ENCODE measurements at places on chromosomes 7 and 10. TPM values are rescaled to one million over a fixed set of nuclear protein-coding genes. Genes with fewer than 3 reads are reported as not detected.

Gene NPC1L1
- 0.40 TPM for polyA plus RNA-seq

Gene MAT1A
- 0.53 TPM for polyA plus RNA-seq

Gene CNPY1
- not detected for polyA plus RNA-seq

Gene ZCWPW1
- polyA plus RNA-seq = 8.8 TPM

Gene LEP
- 0.13 TPM for polyA plus RNA-seq

Gene OR2A5
- polyA plus RNA-seq = 0.06 TPM

Gene RGR
- polyA plus RNA-seq = not detected

Gene THSD7A
- 15.0 TPM for polyA plus RNA-seq

Gene CHST15
- polyA plus RNA-seq = 17.0 TPM

Gene PHYH
- polyA plus RNA-seq = 28.0 TPM

Gene CLCN1
- polyA plus RNA-seq = not detected

Gene LIPN
- polyA plus RNA-seq = not detected

Gene PDE6C
- polyA plus RNA-seq = 1.3 TPM

Gene EVX1
- polyA plus RNA-seq = not detected

Gene NKX6-2
- 5.9 TPM for polyA plus RNA-seq

DNA sequence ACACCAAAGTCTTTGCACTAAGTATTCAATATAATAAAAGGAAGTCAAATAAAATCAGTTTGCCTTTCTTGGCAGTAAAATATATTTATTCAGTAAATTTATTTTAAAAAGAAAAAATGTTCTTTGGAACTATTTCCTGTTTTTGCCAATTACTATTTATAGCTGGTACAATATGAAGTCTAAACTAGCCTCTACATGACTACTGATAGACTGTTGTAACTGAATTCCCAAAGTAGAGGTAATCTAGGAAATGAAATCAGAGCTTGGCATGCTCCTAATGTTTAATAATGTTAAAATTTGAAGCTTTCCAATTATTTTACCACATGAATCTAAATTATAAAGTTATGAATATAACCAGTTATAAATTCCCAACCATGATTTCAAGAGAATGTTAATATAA is 385.5 kb downstream of the SEMA3D start:
- no peak for DNase-seq

DNA sequence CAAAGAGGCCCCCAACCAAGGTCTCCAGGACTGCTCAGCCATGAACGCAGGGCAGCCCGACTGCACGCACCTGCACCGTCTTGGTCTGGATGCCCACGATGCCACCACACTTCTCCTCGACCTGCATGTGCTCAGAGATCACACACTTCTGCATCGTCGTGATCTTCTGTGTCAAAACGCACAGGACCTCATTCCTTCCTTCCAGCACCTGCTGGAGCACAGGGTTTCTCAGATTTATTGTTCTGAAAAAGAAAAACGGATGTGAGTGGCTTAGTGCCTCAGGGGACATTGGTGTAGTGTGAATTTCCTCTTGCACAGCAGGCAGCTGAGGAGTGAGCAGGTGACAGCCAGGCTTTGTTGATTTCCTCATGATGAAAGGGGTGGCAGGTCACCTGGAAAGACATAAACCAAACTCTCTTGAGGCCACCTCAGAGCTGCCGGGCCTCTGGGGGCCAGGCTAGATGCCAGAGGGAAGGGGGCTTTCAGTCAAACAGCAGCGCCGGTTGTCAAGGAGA is 38.2 kb downstream of the GSDME start:
- peak; percentile 47 for DNase-seq

DNA sequence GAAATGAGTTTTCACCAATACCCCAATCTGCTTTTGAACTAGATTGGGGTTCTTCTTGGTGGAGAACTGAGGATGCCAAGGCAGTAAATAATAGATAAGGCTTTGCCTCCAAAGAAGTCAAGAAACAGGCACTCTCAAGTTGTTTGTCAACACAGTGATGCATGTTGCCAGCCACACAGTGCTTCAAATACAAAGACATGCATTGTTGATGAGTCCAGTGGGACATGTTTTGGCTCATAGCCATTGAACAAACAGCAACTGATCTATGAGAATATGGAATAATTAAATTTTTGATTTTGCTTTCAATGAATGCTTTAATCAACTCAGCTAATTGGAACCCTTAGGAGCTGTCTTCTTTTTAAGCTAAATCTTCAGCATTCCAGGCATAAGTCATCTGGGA is 346.4 kb downstream of the THSD7A start:
- no peak for DNase-seq

DNA sequence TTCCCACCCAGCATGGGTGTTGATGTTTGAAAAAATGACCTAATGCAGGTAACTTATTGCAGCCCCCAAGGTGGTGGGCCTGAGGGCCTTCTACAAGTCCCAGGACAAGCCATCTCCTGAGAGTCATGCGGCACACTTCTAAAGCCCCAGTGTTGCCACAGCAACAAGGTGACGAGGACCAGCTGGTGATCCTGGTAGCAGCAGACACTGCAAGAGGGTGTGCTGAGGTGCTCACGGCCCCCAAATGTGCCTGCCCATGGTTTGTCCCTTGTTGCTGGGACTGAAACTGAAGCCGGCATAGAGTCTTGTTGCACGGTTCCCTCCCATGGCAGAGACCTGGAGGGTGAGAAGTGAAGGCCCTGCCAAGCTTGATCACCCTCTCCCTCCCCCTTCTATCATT is 333.2 kb upstream of the MGMT start:
- no peak for DNase-seq

GRCh38 chr10:90741926-90742565 is 115.8 kb downstream of the HTR7 start:
- no peak for DNase-seq

GRCh38 chr10:99769706-99770105 is 12.7 kb upstream of the ABCC2 start:
- DNase-seq = no peak

DNA sequence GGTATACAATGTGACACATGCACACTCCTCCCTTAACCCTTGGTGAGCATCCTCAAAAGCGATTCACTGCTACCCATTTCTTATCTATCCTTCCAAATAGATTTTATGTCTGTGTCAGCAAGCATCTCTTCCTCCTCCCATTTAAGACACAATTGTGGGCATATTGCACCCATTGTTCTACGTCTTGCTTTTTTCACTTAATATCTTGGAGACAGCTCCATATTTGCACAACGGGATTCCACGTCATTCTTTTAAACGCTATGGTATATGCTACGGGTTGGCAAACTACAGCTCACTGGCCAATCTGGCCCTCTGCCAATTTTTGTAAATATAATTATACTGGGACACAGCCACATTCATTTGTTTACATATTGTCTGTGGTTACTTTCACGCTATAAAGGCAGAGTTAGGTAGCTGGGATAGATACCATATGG is 88.6 kb downstream of the RNF216 start:
- DNase-seq = no peak

DNA sequence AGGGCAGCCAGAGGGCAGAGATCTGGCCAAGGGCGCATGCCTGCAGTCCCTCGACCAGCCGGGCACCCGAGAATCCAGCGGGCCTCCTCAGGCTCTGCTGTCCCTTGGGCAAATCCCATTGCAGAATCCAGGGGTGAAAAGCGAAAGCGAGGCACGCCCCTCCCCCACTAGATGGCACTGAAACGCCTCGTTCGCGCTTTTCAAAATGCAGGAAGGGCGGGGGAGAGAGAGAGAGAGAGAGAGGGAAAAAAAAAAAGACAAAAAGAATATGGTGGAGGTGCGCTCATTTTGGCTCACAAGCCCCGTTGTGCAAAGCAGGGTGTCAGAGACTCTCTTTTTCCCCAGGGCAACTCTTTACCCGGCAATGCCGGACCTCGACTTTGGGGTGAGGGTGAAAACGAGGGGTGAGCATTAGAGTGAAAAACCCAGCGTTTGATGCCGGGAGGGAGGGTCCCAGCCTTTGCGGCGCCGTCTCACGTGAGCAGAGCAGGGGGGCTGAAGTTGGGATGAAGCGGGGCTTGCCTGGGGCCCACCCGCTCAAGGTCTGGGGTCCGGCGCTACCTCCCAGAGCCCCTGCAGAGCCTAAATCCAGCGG is 2.5 kb upstream of the TMEM178B start:
- peak; percentile 59 for DNase-seq

GRCh38 chr10:1464881-1465417 is 272.4 kb downstream of the ADARB2 start:
- no peak for DNase-seq

GRCh38 chr7:107687656-107688055 is 27.0 kb downstream of the SLC26A4 start:
- no peak for DNase-seq

GRCh38 chr10:11680496-11680895 is 61.7 kb upstream of the ECHDC3 start:
- no peak for DNase-seq

GRCh38 chr7:23246555-23246954 is at the start of gene GPNMB:
Gene GPNMB, plus strand, starts transcription at chr7:23246775. Its CDS starts 83 bp downstream, at chr7:23246858.
- DNase-seq = no peak

GRCh38 chr7:84202855-84203254 is 8.3 kb upstream of the SEMA3A start:
- no peak for DNase-seq

DNA sequence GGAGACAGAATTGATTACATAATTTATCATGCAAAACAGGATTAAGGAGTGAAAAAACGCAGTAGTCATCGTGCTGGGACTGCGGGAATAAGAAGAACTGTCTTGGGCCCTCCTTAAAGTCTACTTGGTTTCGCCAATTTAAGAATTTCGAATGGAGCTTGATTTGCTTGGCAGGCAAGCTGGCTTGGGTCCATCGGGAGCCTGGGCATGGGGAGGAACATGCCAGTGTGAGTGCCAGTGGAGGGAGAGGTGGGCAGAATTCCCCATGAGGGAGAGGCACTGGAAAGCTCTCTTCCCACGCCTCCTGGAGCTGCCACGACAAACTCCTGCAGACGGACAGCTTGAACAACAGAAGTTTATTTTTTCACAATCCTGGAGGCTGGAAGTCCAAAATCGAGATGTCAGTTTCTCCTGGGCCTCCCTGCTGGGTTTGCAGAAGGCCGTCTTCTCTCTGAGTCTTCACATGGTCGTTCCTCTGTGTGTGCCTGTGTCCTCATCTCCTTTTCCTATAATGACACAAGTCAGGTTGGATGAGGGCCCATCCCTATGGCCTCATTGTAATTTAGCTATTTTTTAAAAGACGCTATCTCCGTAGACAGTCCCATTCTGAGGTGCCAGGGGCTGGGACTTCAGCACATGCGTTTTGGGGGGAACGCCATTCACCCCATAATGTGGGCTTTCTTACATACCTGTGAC is 528.7 kb upstream of the DPP6 start:
- no peak for DNase-seq

DNA sequence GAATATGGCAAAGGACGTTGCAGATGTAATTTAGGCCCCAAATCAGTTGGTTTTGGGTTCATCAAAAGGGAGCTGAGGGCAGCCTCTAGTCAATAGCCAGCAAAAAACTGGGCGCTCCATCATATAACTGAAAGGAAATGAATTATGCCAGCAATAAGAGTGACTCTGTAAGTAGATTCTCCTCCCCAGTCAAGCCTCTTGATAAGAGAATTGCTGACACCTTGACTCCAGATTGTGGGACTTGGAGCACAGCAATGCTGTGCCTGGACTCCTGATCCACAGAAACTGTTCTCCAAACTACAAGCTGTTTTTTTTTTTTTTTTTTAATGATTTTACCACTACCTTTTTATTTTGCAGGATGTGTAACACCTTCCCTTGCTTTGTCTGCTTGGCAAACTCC is 25.5 kb downstream of the ZFAND4 start:
- DNase-seq = no peak

DNA sequence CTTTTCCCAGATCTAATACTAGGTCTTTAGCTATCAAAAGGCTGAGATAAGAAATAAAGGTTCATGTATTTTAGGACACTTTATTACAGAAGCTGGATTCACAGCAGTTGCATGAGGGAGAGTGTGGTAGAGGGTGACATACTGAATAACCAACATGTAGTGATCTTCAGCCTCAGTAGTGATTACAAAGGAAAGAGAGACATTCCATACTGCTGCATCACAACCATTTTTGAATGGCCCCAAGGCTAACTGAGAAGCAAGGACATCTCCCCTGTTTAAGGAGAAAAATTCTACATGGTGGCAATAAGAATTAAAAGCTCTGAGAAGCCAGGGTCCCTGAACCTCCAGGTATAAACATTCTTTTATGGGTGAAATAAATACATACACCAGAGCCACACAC is 35.3 kb downstream of the COG5 start:
- no peak for DNase-seq

Data from left lung (tissue), 14 donors.